ENCODE measurements at places on chromosomes 6 and 20. TPM values are rescaled to one million over a fixed set of nuclear protein-coding genes. Genes with fewer than 3 reads are reported as not detected.

DNA sequence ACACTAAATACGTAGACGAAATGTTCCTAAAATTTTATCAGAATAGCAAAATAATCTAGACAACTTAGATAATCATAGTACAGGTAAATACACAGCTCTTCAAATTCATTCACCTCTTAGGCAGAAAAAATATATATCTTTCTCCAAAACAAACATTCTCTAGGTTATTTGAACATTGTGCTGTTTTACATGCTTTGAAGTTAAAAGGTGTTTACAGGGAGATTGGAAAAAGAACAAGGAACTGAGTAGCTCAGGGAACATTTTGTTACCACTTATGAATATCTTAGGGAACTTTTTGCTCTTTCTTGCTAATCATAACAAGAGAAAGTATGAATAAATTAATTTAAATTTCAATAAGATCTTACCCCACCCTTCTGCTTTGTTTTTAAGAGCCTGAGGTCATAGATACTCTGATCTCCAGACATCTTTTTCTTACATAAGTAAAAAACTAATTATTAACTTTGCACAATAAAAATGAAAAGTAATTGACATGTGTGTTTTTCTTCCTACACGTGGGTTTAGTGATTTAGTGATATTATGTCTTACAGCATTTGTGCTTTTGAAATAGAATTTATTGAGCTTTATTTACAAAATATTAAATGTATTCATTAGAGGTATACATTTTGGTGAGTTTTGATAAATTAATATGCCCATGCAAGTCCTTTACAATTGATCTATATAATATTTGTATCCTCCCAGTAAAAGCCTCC lies 1141.4 kb upstream of the EYS start:
- no peak for DNase-seq

- DNase-seq: no peak
These were observed 19.9 kb downstream of the GATA5 start for GRCh38 chr20:62455929-62456328.

- DNase-seq: no peak
These were observed 137.8 kb downstream of the TTLL2 start for GRCh38 chr6:167462514-167463312.

GRCh38 chr6:5869261-5869660 lies 137.5 kb downstream of the NRN1 start:
- DNase-seq: no peak

DNA sequence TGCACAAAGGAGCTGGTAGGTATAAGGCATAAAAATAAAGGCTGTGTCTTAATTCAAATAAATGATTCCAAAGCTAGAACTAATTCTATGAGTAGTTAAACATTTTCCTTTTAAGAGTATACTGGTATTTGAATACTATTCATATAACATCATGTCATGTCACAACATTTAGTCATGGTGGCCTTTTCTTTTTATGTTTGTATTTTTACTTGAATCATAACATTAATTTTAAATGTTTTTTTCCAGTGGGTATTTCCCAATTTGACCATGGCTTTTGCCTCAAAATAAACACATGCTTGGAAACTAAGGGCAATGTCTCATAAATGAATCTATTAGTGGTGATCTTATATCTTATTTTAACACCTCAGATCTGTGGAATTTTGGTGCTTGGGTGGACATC lies 177.1 kb downstream of the CD109 start:
- DNase-seq: no peak

DNA sequence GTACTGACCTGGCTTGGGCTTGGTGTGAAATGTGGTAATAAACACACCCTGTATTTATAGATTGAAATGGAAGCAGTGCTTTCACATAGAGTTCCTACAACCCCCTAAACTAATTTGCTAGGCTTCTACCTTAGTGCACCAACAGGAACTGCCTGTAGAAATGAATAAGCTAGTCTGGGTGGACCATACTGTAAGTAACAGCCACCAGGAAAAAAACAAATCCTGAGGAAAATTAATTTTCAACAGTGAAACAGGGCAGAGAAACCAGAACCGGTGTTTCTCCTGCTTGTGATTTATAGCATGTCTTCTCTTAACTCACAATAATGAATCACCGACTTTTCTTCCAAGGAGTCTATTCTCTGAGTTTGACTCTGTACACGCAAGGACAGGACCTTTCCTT lies 184.8 kb upstream of the HDAC2 start:
- no peak for DNase-seq

GRCh38 chr6:81900616-81901015 lies 148.1 kb upstream of the TENT5A start:
- DNase-seq: no peak

- DNase-seq: no peak
These were observed 29.7 kb upstream of the AFDN start for GRCh38 chr6:167797011-167797471.

DNA sequence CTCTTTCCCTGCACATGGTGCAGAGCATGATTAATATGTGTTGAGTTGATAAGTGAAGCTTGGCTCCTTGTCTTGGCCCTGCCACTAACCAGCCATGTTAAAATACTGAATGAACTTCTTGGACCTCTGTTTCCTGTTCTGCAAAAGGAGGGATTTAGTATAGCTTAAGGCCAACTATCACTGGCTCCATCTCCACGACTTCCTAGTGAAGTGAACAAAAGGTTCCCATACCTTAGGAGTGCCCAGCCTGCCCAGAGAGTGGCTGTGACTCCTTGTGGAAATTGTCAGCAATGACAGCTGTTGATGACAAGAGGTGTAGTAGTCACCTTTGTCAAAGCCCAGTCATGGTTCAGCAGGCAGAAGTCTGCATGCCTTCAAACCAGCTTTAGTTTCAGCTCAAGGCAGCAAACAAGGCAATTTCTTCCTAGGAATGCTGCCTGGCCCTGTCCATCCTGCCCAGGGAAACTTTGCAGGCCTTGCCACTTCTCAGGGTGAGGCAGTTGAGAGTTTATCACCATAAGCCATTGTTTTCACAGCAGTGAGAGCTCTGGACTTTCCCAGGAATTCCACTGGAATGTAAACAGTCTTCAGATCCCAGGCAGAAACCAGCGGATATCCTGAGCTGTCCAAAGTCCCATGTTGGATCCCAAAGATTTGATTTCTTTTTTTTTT lies 169.7 kb upstream of the TNFAIP3 start:
- DNase-seq: peak; percentile 38

GRCh38 chr6:111267764-111268333 lies 180.5 kb downstream of the SLC16A10 start:
- no peak for DNase-seq

- peak; percentile 84 for DNase-seq
These were observed 220.2 kb upstream of the EXOC2 start for GRCh38 chr6:912871-913835.

GRCh38 chr20:60254901-60255411 lies 296.7 kb downstream of the CDH26 start:
- DNase-seq: peak; percentile 33

GRCh38 chr6:137705160-137706082 lies 161.6 kb upstream of the TNFAIP3 start:
- peak; percentile 75 for DNase-seq

DNA sequence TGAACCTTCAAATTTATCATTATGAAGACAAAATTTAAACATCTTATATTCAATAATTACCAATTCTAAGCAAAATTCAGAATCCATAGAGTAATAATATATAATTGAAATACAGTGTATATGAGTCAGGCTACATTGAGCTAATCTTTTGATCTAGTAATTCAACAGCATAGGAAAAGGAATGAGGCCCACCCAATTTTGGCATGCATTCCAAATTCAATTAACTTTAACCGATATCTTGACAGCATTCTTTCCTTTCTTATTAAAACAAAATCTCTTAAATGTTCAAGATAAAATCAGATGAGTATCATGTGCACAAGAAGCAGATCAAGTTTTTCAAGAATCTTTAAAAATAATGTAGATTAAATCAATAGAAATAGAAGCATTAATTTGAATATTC lies 132.9 kb upstream of the QKI start:
- no peak for DNase-seq

- DNase-seq: no peak
These were observed 374.5 kb downstream of the RNGTT start for GRCh38 chr6:88588938-88589337.

DNA sequence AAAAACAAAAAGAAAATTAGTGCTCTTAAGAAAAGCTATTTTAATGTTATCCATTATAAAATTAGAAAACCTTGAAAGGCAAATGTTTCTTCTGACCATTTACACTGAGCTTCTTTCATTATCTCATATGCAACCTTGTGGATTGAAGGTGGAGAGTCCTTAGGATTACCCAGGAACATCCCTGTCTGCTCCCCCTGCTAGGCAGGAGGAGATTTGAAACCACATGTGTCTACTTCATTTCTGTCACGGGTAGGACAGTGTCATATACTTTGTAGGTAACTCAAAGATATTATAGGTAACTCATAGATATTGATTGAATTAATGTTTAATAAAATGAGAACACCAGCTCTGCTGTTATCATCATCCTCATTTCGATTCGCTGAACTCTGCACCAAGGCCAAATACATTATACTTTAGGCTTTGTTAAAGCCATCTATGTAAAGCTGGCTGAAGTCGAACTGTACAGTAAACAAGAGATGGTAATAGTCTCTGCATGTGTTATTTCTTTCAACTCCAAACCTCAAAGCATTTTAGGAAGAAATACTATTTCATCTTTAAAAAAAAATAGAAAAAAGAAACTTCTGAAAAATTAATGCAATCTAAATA lies 49.5 kb downstream of the HDAC2 start:
- peak; percentile 27 for DNase-seq

DNA sequence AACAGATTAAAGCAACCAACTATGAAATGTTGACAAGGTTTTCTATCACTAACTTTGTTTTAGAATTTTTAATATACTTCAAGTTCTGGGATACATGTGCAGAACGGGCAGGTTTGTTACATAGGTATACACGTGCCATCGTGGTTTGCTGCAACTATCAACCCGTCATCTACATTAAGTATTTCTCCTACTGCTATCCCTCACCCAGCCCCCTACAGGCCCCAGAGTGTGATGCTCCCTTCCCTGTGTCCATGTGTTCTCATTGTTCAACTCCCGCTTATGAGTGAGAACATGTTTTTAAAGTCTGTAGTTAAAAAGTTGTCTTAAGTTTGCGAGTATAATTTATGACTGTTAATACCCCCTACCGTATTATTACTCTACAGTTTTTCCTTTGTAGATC lies 844.3 kb upstream of the MANEA start:
- DNase-seq: no peak

- no peak for DNase-seq
These were observed 28.3 kb downstream of the NFATC2 start for GRCh38 chr20:51514249-51514648.

GRCh38 chr20:4829514-4830215 lies 108.0 kb downstream of the PRND start:
- peak; percentile 73 for DNase-seq

- DNase-seq: peak; percentile 71
These were observed 69.4 kb downstream of the LAMA4 start for GRCh38 chr6:112184951-112185350.

- no peak for DNase-seq
These were observed 88.8 kb downstream of the CD24 start for GRCh38 chr6:106885679-106886078.

- no peak for DNase-seq
These were observed 219.2 kb upstream of the ZFP64 start for GRCh38 chr20:52410731-52411234.

- no peak for DNase-seq
These were observed 424.7 kb downstream of the MMUT start for GRCh38 chr6:49038294-49038822.

DNA sequence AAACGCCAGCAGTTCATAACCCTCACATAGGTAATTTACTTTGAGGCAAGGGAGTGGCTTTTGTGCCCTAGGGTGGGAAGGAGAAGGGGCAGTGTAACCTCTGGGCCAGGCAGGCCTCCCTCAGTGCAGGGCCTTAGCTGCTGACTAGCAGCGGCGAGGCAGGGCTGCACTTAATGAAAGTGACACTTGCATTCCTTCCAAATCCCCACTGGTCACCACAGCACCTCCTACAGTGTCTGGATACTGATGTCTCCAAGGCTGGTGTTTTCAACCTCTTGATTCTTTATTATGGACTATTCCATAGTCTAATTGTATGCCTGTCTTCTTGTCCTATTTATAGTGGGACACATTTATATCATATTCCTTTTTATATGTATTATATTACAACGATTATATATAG lies 152.7 kb downstream of the LY86 start:
- no peak for DNase-seq

DNA sequence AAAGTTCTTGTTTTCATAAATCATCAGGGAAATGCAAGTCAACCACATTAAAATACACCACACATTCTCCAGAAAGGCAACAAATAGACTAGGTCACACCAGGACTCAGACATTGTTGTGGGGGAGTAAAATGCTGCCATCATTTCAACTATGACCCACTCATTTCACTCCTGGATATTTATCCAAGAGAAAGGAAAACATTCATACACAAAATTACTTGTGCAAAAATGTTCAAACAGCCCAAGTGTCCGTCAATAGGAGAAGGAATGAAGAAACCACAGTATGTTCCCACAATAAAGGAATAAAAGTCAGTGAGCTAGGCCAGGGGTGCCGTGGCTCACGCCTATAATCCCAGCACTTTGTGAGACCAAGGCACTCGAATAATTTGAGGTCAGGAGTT lies 81.5 kb upstream of the QKI start:
- DNase-seq: no peak

GRCh38 chr6:5726976-5727718 lies 279.6 kb downstream of the NRN1 start:
- no peak for DNase-seq

DNA sequence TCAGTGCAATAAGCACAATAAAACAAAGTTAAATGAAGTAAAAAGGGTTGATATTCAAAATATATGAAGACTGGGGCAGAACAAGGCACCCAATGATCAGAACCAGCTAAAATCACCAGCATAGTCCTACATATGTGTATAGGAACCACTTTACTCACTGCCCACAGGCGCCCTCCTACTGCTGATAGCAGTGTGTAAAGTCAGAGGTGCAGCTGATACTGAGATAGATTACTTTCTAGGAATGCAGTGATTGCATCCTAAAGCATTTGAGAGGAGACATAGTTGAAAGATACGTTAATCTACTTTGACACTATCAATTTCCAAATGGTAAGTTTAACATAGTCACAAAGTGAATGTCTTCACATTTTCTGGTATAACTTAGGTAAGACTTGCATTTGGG lies 161.1 kb upstream of the MCHR2 start:
- DNase-seq: no peak

GRCh38 chr6:38407192-38407591 lies 232.5 kb downstream of the BTBD9 start:
- peak; percentile 35 for DNase-seq

GRCh38 chr20:11891077-11891775 lies 26.5 kb upstream of the BTBD3 start:
- peak; percentile 90 for DNase-seq

SRMS gene
- polyA plus RNA-seq: not detected

RNF182 gene
- polyA plus RNA-seq: 0.74 TPM

OSBPL2 gene
- 23.8 TPM for polyA plus RNA-seq

TMEM151B gene
- 0.30 TPM for polyA plus RNA-seq

TRIM31 gene
- 0.12 TPM for polyA plus RNA-seq

ANKS1A gene
- polyA plus RNA-seq: 37.2 TPM

BPIFA1 gene
- polyA plus RNA-seq: not detected

HLA-DQB2 gene
- polyA plus RNA-seq: 0.21 TPM

WFDC10B gene
- polyA plus RNA-seq: not detected
